Retina (tissue), 1 donor: ENCODE measurements at places on chromosomes 1 and 21.

- no peak for DNase-seq
Observed at GRCh38 chr1:47934243-47934805, 62.9 kb downstream of the TRABD2B start.

- no peak for DNase-seq
Observed at GRCh38 chr21:43916691-43917514, 51.9 kb downstream of the AGPAT3 start.

- DNase-seq, result no peak
Observed at GRCh38 chr1:11792106-11792505, 13.7 kb downstream of the MTHFR start.

DNA sequence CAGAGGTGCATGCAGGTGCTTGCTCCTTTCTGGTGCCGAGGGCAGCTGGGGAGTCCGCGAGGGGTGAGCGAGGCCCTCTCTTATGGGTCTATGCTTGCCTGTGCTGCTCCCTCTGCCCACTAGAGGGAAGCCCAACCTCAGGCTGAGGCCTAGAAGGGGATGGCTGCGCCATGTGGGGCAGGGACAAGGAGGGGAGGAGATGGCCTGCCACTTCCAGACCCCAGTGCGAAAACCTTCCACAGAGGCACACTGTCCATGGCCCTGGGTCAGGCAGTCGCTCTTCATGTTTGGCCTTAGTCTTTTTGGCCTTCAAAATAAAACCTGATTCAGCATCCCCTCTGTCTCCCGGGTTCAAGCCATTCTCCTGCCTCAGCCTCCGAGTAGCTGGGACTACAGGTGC is 14.0 kb downstream of the RHBG start:
- peak; percentile 71 for DNase-seq

- DNase-seq, result no peak
Observed at GRCh38 chr1:54291276-54292001, 91.5 kb downstream of the MRPL37 start.

DNA sequence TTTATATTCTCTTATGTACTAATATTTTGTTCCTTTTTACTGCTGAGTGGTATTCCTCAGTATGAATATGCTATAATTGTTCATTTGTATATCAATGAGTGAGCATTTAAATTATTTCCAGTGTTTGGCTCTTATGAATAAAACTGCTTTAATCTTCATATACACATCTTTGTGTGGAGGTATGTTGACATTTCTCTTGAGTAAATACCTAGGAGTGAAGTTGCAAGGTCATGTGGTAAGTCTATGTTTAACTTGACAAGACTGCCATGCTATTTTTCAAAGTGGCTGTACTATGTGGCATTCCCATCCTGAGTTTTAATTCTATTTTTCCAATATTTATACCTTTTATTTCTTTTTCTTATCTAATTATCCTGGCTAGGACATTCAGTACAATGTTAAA is 124.2 kb downstream of the ADSS2 start:
- no peak for DNase-seq

DNA sequence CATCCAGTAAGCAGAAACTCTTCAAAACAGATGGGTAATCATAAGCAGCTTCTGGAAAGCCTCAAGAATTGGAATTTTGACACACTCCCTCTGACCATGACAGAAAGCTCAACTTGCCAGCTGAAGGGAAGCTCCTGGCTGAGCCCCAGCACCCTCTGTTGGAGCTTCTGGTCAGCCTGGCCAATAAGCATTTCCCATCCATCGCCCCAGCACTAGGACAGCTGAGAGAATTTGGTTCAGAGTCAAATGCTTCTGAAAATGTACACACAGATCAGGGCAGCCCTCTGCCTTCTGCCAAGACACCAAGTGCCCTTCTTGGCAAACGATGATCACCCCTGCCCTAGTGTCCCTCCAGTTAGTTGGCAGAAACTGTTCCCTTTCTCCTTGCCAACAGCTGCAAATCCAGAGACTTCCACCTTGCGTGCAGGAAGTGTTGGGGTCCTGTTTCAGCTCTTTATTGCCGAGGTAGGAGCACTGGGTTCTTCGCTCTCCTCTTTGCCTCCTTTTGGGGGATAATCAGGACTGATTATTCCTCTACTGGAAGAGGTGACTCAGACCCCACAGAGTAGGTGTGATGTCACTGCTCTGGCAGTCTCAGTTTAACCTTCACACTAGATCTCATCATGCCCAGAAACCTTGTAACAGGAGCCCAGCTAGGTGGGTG is 11.9 kb downstream of the PIGV start:
- no peak for DNase-seq

GRCh38 chr1:19628879-19629278 is 15.2 kb upstream of the NBL1 start:
- no peak for DNase-seq

DNA sequence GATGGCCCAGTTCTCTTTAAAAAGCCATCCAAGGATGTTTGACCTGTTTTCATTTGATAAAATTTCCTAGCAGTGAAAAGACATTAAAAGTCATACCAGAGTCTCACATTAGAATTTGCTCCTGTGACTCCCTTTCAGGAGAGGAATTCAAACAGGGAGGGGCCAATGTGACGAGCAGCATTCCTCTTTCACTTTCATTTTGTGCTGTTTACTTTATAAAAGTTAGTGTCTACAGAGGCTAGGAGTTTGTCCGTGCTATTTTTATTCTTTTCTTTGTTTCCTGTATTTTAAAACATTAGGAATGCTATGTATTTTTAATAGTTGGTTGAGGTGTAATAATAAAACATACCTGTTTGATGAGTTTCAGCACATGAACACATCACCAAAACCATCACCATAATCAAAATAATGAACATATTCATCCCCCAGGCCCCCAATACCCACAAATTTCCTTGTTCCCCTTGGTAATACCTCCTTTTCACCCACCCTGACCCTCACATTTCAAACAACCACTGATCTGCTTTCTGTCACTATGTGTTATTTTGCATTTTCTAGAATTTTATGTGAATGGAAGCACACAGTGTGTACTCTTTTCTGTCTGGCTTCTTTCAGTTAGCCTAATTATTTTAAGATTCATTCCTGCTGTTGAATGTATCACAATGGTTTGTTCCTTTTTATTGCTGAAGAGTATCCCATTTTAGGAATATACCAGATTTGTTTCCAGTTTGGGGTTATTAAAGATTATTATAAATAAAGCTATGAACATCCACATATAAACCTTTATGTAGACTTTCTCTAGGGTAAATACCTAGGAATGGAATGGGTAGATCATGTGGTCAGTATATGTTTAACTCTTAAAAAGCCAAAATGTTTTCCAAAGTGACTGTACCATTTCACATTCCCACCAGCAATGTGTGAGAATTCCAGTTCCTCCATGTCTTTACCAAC is 129.5 kb downstream of the TENT5C start:
- DNase-seq, result no peak

GRCh38 chr1:1434131-1434823 is 1.2 kb upstream of the VWA1 start:
- DNase-seq, result no peak

GRCh38 chr1:86530211-86530845 is 16.6 kb upstream of the CLCA4 start:
- no peak for DNase-seq

DNA sequence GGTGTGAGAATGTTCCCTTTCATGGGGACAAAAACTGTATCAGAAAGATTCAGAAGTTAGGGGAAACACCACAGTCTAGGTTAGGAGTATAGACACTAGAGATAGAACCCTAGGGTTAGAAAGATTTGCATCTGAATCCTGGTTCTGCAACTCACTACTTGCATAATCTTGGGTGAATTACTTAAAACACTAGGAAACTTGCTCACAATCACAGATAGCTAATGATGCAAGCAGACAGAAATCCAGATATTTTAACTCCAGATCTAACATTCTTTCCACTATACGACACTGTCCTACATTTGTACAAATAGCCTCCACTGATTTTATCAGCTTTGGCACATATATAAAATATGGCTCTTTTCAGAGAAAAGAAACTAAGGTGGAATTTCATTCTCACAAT is 30.8 kb upstream of the GLIS1 start:
- DNase-seq, result no peak

- no peak for DNase-seq
Observed at GRCh38 chr1:212149566-212149965, 114.0 kb downstream of the DTL start.

DNA sequence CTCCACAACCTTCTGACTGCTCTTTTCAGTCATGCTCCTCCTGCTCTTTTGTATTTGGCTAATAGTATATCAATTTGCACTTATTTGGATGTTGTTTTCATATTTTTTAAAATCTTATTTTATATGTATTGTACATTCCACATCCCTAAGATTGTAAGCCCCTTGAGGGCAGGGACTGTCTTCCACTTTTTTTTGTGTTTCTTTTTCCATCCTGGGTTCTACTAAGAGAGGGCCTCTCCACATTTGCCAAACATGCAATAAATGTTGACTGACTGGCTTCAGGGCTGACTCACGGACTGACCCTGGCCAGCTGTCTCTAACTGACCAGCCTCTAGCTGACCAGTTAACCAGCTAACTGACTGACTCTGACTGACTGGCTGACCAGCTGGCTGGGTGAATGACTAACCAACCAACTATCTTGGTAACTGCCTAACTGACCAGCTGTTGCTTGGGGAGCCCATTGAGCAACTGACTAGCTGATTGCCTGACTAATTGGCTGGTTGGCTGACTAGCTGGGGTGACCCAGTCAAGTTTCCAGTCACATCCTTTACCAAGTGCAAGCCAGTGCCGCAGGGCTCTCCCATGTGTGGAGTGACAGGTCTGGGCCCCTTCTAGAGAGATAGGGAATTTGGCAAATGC is 16.1 kb downstream of the CSF1 start:
- DNase-seq, result no peak

DNA sequence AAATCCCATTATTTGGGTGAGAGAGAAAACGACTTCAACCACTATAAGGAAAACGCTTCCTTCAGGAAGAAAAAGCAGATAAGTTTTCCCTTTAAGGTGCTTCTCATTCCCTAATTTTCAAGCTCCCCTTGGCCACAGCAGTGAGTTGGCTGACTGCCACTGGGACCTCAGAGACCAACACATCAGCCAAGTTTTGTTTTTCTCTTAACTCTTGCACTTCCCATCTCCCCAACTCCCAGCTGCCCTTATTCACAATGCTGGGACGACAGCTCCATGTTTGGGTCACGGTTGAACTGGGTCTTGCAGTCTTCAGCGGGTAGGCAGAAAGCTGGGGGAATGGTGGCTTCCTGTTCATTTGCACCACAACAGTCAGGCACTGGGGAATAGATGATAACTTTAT is 18.9 kb downstream of the SGIP1 start:
- DNase-seq, result no peak

DNA sequence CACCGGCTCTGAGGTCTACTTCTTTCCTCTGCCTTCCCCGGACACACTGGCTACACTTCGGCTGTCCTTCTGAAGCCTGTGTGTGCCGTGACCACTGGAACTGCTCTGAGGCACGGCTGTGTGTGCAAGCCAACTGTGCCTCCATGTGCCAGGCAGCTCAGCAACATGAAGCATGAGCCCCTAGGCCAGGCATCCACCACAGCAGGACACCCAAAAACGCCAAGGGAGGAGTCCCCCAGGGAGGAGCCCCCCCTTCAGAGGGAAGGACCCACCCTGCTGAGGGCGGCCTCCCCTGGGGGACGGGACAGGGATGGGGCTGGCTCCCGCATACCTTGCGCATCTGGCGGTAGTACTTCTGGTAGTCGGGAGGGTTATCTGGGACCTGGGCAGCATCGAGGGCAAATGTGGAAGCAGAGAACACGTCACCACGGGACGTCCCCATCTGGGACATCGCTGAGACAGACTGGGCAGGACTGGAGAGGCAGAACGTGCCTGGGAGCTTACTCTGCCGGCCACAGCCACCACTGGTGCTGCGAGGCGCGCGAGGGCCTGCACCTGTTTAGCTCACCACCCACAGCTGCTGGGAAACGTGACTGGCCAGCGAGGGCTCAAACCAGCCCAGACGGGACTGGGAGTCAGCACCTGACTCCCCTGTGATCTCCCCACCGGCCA is 20.5 kb downstream of the LSS start:
- DNase-seq, result no peak

GRCh38 chr1:47623557-47623940 is 185.7 kb downstream of the FOXD2 start:
- DNase-seq, result no peak

- no peak for DNase-seq
Observed at GRCh38 chr1:206451134-206451686, 19.1 kb upstream of the IKBKE start.

- DNase-seq, result no peak
Observed at GRCh38 chr1:170634293-170634692, 29.6 kb upstream of the PRRX1 start.

- DNase-seq, result no peak
Observed at GRCh38 chr21:37800456-37801061, 115.7 kb downstream of the KCNJ6 start.

GRCh38 chr1:8223526-8223925 is 94.4 kb upstream of the SLC45A1 start:
- DNase-seq, result no peak

DNA sequence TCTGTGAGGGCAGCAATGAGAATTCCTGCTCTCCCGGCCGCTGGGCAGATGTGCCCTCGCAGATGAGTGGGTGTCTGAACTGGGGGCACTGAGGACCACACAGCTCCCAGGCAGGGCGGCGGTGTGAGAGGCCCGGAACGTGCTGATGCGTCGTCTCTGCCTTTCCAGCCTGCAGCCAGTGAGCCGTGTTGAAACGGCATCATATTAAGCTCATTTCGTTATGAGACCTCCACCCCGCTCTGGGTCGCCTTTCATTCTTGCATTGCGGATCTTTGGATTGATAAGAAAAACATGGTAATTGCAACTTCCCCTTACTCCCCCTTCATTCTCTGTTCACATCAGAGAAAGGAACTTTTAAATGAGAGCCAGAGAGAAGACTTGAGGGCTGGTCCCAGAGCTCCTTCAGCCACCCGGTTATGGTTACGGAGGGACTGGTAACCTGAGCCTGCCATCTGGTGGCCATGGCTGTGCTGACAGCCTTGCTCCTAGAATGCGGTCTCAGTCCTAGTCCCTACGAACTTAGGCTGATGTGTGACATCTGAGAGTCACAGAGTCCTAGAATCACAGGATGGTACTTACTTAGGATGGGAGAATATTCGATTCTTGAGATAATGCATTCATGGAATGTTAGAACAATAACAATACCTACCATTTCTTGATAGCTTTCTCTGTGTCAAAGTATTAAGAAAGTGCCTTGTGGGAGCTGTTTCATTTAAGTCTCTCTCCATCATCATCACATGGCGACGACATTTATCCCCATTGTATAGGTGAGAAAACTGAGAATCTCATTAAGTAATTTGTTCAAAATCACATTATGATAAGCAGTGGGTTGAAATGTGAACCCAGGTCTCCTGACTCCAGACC is 271.0 kb downstream of the TRABD2B start:
- DNase-seq, result peak; percentile 87
